Activated T-cell treated with anti-CD3 and anti-CD28 coated beads, Interleukin-2, amount 50 U/mL, for 4 hours (primary cell): ENCODE measurements at places on chromosomes 5 and 9. TPM values are rescaled to one million over a fixed set of nuclear protein-coding genes. Genes with fewer than 3 reads are reported as not detected.

DNA sequence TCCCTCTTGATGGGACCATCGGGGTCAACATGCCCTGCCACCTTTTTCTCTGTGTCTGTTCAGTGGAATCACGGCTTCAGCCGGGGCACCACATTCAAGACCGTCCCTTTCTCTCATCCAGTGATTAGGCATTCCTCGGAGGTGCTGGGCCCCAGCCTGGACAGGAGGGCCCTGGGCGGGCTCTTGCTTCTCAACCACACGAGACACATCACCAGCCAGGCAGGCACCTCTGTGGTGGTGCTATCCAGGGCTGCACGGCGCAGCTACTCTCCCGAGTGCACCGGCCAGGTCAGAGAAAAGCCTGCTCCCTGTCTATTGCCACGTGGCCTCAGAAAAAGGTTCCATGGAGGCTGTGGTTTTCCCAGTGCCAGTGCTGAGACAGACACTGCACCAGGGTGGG lies 255.2 kb upstream of the IRX1 start:
- no peak for DNase-seq

GRCh38 chr9:108473209-108474112 lies 382.3 kb downstream of the ACTL7B start:
- DNase-seq: no peak

DNA sequence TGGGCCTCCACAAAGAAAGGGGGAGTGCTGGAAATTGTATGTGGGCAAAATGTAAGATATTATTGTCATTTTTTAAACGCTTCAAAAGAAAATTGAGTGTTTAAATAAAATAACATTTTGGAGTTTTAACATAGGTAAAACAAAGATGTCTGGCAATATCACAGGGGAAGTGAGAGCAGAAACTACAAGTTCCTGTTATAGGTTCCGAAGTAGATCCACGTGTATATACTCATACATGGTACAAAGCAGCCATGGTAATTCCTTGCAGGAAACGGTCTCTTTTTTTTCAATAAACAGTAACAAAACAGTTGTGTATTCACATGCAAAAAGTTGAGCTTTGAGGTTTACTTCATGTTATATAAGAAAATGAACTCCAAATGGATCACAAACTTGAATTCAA lies 78.4 kb downstream of the MTRR start:
- no peak for DNase-seq

GRCh38 chr5:65919773-65920172 lies 6.6 kb upstream of the ERBIN start:
- no peak for DNase-seq

DNA sequence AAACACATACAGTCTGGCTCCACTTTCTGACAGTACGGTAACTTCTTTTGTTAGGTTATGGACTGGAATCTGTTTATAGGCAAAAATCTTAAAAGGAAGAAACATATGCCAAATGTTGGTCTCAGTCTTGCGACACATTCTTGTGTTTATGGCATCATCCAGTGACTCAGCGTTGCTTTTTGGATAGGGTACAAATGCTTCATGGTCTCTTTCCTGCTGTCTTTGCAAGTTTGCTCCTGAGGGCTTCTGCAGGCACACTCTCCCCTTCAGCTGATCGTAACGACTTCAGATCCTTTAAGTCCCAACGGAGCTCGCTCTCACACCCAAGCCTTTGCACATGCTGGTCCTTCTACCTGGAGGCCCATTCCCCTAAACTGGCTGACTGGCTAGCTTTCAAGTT lies 23.6 kb upstream of the TNFSF8 start:
- no peak for DNase-seq

DNA sequence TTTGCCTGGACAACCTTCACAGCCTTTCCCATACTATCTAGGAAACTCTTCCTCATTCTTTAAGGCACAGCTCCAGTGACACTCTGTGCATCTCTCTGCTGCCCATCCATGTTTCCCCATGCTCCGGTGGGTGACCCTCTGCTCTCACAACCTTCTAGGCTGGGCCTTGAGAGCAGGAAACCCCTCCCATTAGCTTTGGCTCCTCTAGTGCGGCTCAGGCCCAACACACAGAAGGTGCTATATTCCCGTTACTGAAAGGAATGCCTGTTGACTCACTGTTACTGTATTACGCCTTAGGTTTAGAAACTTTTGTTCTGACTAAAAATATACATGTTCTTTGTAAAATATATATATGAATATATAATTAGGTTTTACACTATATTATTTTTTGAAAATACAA lies 8.1 kb upstream of the CCL28 start:
- DNase-seq: no peak

Gene OR1K1
- total RNA-seq: not detected

Gene GPR151
- not detected for total RNA-seq

Gene PCDHGB2
- 0.13 TPM for total RNA-seq

GRCh38 chr9:96509848-96510247 lies 59.9 kb downstream of the HABP4 start:
- DNase-seq: no peak

GRCh38 chr9:131282688-131283422 lies 6.5 kb upstream of the FAM78A start:
- DNase-seq: no peak

DNA sequence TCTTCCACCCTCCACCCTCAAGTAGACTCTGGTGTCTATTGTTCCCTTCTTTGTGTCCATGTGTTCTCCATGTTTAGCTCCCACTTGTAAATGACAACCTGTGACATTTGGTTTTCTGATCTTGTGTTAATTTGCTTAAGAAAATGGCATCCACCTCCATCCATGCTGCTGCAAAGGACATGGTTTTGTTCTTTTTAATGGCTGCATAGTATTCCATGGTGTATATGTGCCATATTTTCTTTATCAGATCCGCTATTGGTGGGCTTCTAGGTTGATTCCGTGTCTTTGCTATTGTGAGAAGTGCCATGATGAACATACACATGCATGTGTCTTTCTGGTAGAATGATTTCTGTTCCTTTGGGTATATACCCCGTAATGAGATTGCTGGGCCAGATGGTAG lies 163.4 kb upstream of the ITGA1 start:
- DNase-seq: no peak

Gene TMEM232
- 0.29 TPM for total RNA-seq

Gene FAM221B
- not detected for total RNA-seq

Gene HRH2
- total RNA-seq: 56.1 TPM

DNA sequence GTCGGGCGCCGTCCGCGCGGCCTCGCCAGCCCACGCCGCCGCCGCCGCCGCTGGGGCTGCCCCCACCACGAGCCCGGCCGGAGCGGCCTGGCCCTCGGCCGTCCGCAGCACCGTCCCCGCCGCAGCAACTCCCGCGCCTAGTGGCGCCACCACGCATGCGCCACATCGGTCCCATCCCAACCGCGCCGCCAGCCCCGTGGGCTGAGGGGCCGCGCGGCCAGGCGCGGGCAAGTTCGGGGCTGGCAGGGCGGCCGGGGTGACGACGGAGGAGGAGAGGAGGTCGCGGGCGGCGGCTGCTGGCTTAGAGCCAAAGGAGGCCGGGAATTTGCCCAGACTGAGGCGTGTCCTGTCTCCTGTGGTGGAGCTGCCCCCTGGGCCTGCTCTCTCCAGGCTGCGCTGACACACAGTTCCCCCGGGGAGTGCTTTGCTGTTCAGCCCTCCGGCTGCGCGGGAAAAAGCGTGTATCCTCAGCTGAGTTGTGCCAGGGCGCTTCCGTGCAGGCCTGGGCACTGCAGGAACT lies at the start of gene TUSC1:
TUSC1 (minus strand) TSS at position 298 of the 520 bp plus-strand sequence; CDS start at position 166, 132 bp downstream.
- peak; percentile 4 for DNase-seq

Gene C5orf58
- not detected for total RNA-seq

Gene UCK1
- 22.9 TPM for total RNA-seq

Gene PGM5
- not detected for total RNA-seq

DNA sequence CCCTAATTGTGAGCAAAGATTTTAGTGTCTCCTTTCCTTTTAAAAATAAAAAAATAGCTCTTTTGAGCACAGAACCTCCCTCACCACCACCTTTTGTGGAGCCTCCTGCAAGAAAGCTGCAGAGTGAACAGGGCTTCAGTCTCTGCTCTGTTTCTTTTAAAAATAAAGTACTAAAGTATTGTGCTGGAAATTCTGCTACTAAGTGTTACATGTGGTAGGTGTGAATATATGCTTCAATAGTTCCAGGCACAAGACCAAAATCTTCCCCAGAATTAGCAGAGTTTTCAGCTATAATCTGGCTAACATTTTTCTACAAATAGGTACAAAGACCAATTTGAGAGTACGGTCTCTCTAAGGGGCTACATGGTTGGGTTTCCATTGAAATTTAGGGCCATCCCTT lies 40.3 kb upstream of the NFIB start:
- DNase-seq: no peak

GRCh38 chr5:56985936-56986625 lies 34.2 kb upstream of the MIER3 start:
- DNase-seq: no peak

- no peak for DNase-seq
Observed at GRCh38 chr5:62708481-62709325, 130.1 kb downstream of the LRRC70 start.

DNA sequence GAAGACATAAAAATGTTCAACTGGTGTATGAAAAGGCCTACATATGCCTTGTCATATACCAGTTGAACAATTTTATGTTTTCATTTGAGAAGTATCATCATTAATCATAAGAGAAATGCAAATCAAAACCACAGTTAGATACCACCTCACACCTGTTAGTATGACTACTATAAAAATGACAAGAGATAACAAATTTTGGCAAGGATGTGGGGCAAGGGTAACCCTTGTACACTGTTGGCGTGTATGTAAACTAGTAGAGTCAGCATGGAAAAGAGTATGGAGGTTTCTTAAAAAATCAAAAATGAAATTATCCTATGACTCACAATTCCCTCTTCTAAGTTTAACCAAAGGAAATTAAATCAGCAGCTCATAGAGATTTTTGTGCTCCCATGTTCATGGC lies 250.4 kb upstream of the ST8SIA4 start:
- no peak for DNase-seq

DNA sequence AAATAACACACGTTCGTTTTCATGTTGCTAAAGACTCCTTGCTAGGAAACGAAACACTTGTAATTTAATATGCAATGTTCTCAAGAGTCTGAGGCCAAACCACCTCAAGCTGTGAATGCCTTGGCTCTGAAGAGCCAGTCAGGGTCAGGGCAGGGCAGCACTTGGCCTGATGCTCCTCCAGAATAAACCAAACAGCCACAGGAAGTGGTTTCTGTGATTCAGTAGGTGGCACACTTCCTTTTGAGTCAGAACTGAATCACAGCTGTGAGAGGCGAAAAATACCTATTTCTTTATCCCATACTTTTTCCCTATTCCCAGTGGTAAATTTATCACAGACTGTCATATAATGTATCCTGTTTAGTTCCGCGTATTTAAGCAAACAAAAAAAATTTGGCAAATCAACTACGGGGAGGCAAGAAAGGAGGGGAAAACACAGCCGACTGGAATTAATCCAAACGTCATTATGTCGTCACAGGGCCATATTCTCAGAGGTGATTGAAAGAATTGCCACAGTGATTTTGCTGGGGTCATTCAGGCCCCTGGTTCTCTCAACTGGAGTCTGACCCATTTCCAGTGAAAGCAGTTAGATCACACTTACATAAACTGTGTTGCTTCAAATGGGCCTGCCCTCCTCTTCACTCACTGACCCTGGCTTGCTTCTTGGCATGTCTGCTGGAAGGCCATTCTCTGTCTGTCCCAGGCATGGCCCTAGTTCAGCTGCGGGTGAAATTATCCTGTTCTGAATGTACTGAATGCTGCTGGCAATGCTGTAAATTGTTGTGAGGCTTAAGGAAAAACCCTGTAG lies 71.2 kb downstream of the ARRDC3 start:
- peak; percentile 51 for DNase-seq

DNA sequence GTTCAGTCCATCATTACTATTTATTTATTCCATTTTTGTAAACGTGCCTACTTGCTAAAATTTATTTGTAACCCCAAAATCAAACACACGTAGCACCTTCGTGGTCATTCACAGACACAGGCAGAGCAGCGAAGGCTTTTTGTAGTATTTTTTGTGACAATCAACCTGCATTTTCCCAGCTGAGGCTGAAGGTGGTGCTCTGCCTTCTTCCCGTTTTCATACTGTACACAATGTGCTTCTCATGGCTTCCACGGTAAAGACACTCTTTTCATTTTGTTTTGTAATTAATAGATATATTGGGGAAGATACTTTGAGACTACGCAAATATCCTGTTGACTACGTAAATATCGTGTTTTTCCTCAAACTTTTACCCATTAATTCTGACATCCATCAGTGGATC lies 19.4 kb downstream of the DAP start:
- no peak for DNase-seq

DNA sequence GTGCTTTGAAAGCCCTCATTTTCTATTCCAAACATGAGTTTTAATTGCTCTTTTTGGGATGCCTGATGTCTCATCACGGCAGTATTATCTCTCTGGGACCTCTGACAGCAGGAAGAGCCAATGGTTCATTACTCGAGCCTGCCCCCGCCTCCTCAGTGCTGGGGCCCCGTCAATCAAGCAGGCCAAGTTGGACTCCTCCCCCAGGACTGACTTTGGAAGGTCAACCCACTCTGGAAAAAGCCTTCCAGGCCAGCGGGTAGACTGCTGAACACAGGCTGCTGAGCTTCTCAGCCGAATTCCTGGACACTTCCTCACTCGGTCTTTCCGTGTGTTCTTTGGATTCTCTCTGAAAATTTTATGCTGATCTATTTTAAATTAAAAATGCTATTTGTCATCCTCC lies 9.5 kb upstream of the BARHL1 start:
- no peak for DNase-seq

DNA sequence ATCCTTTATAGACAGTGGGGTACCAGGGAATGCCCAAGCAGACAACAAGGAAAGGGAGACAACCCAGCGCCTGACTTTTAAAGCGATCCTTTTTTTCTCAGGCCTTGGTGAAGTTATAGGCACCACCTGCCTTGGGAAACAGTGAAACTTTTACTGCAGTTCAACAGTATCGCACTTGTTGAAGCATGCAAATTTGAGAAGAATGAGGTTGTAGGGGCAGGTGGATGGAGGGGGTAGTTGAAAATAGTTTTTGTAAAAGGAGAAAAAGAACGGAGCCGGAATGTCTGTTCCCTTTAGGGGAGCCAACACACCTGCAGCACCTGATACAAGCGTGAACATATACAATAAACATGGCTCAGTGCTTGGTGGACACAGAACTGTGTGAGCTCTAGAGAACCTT lies 190.2 kb upstream of the NR3C1 start:
- DNase-seq: no peak

DNA sequence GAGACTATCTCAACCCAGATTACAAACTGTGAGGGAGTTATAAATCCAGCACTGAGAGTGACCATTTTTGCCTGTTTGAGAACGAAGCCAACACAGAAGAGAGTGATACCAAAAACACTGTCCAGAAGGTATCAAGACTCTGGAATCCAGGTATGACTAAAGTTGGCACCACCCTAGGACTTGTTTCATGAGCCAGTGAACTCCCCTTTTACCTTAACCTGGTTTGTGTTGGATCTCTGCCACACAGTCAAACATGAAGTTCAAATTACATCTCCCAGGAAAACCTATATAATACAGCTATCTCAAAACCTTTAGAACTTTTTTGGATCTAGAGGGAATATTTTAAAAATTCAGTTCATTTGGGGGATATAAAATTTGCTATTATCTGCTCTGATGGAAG lies 11.4 kb downstream of the ZBTB5 start:
- no peak for DNase-seq

Gene NKD2
- total RNA-seq: 0.54 TPM
